Activated naive CD4-positive, alpha-beta T cell treated with anti-CD3 and anti-CD28 coated beads, Interleukin-2, amount 50 U/mL, for 72 hours (primary cell): ENCODE measurements at places on chromosomes 2 and 18.

- DNase-seq = no peak
Measured at GRCh38 chr18:2303517-2304238, 267.6 kb downstream of the METTL4 start.

- no peak for DNase-seq
Measured at GRCh38 chr18:42706618-42707017, 408.9 kb downstream of the RIT2 start.

- no peak for DNase-seq
Measured at GRCh38 chr18:78731398-78732032, 248.1 kb upstream of the SALL3 start.

- DNase-seq = no peak
Measured at GRCh38 chr18:70453058-70453775, 164.4 kb downstream of the SOCS6 start.

DNA sequence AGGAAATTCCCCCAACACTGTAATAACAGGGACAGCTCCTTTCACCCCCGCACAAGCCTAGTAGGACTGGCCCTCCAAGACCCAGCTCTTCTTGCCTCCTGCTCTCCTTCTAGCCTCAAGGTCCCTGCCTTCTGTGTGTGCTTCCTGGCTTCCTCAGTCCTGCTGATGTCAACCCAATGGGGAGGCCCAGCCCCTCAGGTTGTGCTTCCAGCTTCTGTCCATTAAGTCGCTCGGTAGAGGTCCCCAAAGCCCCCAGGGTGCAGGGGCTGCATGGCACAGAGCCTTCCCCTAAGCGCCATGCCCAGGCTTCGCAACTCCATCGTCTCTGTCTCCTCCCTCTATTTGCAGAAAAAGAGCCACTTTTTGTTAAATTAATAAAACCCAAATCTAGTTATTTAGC is 39.0 kb downstream of the BOK start:
- DNase-seq = no peak

- DNase-seq = no peak
Measured at GRCh38 chr2:95007822-95008221, 17.7 kb upstream of the MAL start.

- DNase-seq = no peak
Measured at GRCh38 chr2:38600921-38601455, 1.7 kb downstream of the HNRNPLL start.

DNA sequence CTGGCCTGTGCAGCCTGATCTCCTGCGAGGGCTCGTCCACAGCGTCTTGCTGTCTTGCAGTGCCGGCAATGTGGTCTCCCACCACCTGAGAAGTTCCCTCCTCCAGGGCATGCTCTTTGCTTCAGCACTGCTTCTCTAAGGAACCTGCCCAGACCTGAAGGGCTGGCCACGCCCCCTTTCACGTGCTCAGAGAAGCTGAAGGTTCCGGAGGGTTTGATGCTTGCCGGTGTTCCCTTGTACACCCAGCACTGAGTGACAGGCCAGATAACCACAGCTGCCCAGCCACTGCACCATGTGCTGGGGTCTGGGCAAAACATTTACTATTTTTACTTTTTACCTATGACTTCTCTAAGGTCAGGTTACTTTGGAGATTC is 1.7 kb upstream of the POLR2D start:
- DNase-seq = peak; percentile 52

DNA sequence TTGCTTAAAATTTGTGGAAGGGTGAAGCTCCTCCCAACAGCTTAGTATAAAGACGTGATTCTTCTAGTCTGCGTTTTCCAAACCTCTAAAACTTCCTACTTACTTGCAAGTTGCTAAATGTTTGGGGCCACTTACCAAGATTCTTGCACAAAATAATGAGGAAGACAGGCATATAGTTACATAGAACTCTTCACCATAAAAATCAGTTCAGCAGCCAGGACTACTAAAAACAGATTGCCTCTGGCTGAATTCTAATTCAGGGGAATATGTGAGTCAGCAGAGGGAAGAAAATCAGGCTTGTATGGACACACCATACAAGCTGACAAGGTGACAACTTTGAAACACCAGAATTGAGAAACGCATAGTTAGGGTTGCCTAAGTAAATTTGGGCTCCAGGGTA is 2.8 kb upstream of the PEX13 start:
- no peak for DNase-seq

GRCh38 chr2:188902901-188903491 is 71.2 kb upstream of the COL3A1 start:
- no peak for DNase-seq

DNA sequence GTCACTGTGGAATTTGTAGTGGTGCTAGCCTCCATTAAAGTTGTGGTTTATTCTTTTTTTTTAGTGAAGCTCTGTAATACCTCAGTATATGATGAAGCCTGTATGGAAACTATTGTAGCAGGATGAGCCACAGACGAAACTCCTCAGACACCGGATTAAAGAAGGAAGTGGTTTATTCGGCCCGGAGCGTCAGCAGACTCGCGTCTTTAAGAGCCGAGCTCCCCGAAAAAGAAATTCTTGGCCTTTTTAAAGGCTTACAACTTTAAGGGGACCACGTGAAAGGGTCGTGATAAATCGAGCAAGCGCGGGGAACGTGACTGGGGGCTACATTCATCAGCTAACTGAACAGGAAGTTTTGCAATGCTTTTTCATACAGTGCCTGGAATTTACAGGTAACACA is 8.1 kb upstream of the CCL20 start:
- DNase-seq = peak; percentile 11

DNA sequence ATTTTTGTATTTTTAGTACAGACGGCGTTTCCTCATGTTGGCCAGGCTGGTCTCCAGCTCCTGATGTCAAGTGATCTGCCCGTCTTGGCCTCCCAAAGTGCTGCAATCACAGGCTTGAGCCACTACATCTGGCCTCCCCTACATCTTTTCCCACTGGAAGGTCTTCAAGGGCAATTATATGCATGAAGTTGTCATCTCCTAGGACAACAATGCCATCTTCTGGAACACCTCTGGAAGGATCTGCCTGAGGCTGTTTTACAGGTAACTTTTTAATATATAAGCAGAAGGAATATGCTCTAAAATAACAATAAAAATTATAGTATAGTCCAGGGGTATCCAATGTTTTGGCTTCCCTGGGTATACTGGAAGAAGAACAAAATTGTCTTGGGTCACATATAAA is 321.4 kb downstream of the AFF3 start:
- DNase-seq = no peak

DNA sequence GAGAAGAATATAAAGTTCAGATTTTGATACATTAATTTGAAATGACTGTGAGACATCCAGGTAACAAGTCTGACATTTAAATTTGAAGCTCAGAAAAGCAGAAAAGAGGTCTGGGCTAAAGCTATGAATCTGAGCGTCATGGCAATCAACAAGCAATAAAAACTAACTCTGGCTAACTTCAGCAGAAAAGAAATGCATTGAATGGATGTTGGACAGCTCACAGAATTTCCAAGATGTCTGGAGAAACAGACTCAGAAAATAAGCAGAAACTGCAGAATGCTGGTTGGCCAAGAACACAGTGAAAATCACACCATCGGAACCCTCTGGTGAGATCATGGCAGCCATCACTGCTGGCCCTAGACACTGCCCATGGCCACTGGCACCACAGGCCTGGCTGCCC is 366.6 kb downstream of the METTL4 start:
- DNase-seq = no peak

- DNase-seq = no peak
Measured at GRCh38 chr18:63005306-63005705, 290.0 kb downstream of the PHLPP1 start.

DNA sequence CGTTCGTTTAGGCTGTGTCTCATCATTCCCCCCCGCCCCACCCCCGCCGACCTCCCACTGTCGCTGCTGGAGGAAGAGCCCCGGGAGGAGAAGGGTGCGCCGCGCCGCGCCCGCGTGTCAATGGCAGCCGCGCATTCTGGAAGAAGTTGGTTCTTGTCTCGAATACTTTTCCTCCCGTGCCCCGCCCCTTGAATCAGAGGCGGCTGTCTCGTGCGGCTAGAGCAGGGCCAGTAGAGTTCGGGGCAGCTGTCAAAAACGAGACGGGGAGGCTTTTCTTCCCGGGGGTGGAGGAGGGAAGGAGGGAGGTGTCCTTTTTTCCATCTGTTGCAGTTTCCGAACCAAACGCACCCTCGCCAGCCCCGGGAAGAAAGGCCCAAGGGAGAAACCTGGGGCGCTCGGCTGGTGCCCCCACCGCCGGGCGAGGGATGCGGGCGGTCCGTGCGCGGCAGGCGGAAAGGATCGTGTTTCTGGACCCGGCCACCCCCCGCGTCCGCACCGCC is 410 bp upstream of the TGIF1 start:
- no peak for DNase-seq

- DNase-seq = no peak
Measured at GRCh38 chr2:241008711-241009121, 10.3 kb downstream of the SNED1 start.

DNA sequence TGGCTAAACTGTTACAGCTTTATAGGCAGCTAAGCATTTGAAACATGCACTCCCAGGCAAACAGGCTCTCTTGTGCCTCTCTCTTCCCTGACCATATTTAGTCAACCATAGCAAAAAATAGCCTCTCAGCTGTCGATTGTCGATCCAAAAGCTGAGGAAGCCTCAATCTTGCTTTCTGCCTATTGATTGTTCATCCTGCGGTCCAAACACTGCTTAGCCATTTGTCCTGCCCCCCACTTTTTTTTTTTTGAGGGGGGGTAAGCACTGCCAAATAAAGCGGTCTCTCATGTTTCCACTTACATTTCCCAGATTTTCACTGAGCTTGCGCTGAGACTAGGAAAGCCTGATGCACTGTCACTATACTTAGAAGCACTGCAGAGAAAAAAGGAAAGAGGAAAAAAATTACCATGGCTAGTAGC is 90.8 kb downstream of the MIB1 start:
- no peak for DNase-seq

- no peak for DNase-seq
Measured at GRCh38 chr2:31314761-31315160, 80.8 kb downstream of the EHD3 start.

DNA sequence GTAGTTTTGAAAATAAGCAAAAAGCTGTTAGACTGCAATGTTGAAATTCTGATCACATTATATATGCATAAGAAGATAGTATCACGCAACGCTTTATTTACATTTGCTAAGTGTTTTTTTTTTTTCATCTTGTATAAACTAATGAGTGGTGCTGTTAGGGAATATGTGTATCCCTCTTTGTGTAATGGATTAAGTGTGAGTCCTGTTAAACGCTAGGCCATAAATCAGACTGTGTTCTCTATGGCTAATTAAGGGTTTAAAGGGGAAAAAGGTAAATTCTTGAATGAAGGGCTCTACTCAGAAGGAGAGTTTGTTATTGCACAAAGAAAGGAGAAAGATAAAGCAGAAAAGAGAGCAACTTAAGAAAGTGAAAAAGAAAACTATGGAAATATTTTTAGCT is 4.8 kb upstream of the ASXL3 start:
- DNase-seq = no peak

DNA sequence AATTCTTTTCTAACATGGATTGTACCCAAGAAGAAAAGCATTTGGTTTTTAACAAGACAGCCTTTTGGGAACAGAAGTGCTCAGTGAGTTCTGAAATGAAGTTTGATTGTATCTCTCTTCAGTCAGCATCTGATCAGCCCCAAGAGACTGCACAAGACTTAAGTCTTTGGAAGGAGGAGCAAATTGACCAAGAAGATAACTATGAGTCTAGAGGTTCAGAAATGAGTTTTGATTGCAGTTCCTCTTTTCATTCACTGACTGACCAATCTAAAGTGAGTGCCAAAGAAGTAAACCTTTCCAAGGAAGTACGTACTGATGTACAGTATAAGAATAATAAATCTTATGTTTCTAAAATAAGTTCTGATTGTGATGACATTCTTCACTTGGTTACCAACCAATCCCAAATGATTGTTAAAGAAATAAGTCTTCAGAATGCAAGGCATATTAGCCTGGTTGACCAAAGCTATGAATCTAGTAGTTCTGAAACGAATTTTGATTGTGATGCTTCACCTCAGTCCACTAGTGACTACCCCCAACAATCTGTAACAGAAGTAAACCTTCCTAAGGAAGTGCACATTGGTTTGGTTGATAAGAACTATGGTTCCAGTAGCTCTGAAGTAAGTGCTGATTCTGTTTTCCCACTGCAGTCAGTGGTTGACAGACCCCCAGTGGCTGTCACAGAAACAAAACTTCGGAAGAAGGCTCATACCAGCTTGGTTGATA is 31.2 kb downstream of the ZDBF2 start:
- no peak for DNase-seq

- DNase-seq = no peak
Measured at GRCh38 chr18:50143886-50144285, 51.1 kb downstream of the MYO5B start.

GRCh38 chr2:221060376-221060775 is 511.7 kb downstream of the EPHA4 start:
- DNase-seq = no peak

- peak; percentile 31 for DNase-seq
Measured at GRCh38 chr18:79937103-79937860, 14.2 kb downstream of the SLC66A2 start.

DNA sequence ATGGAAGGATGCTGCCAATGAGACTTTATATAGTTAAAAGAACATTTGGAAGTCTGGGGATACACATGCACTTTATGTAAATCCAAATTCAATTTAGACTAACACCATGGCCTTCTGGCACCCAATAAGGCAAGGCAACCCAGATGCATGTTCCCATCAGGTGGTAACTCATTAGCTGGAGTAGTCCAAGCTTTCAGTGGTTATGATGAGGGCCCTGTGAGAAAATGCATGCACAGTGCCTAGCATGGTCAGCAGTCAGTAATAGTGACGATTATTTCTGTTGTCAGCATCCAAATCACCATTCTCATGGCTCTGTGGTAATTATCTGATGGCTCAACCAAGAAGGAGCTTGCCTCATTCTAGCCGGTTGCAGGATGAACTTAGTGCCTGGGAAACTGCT is 70.3 kb upstream of the CTLA4 start:
- no peak for DNase-seq

DNA sequence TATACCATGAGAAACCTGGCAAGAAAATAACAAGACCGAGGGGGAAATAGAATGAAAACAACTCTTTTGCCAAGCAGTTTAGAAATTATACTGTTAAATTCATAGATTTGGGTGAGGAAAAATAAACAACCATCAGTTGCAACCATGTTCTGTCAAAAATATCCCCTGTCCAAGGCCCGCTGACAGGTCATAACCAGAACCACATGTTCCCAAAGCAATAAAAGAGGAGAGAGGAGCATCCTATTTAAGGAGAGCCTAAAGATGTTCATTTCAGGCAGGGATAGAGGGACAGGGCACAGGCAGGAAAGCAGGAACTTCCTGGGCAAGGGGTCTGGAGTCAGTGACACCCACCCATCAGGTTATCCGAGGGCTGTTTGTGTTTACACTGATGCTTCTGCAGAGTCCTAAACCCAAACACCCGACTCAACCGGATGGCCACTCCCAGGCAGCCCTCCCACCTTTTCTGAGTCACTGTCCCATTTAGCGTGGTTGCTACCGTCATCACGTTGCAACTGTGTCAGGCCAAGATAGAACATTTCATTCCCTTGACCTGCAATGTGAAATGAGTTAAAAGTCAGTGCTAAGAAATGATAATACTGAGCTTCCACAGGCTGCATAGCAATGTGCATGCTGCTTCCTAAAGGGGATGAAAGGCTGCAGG is 468.3 kb upstream of the RAB12 start:
- no peak for DNase-seq
